Ovary (tissue), 10 donors: ENCODE measurements at places on chromosomes 1 and 21.

DNA sequence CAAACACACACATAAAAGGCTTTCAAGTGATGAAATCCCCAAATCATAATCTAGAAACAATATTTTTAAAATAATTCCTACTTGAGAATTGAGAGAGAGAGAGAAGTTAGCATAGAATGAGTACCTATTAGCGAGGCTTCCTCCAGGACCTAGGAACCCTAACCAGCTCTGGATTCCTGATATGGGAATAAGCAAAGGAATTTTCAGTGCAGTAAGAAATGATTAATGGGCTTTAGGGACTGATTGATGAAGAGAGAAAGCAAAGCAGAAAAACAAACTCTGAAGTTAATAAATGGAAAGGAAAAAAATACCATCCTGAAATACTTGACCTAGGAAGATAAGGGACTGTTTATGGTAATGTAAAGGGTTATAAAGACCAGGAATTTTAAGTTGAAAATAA lies 60.6 kb downstream of the WARS2 start:
- no peak overlapping the region for H3K27ac ChIP-seq
- H3K4me3 ChIP-seq, result no peak overlapping the region
- no peak for DNase-seq
- H3K27me3 ChIP-seq, result no peaks in the 10 kb centered on the region
- H3K36me3 ChIP-seq, result no peaks in the 10 kb centered on the region

DNA sequence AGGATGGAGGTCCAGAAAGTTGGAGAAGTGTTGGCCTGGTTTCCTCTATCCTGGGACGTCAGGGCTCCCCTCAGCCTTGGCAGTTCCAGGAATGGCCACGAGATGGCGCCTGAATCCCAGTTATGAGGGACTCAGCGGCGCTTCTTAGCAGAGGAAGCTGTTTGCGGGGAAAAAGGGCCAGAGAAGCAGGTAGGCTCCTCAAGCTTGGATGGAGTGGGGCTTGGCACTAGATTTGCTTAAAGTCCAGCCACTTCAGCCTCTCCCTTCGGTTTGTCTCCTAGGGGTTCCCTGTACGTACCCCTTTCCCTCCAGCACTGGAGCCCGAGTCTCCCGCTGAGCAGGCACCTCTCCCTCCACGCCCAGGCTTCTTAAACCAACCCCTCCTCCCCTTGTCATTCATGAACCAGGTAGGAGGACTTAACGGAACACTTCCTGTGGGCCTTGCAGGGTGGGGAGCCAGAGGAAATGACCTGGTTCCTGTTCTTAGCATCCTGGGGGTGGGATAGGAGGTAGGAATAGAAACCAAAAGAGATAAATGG lies 32.0 kb upstream of the TENT5B start:
- H3K4me3 ChIP-seq, result no peak overlapping the region
- no peaks in the 10 kb centered on the region for H3K36me3 ChIP-seq
- no peaks in the 10 kb centered on the region for H3K4me1 ChIP-seq

DNA sequence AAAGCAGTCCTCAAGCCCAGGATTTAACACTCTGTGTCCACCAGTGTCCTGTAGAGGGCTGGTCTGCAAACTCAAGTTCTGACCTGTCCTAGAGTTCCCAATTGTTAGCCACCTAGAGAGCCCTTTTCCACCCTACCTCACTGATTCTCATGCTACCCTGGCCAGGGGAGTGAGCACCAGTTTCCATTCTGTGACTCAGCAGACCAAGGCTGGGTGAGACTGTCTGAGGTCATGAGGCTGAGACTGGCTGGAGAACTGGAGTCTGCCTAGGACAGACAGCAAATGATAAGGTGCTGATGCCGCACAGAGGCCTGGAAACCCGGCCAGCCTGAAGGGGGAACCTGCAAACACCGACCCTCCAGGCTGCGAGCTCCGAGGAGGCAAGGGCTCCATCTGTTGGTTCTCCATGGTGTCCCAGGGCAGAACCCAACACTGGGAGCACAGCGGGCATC lies 13.7 kb downstream of the GLIS1 start:
- peaks cover 1% of the 10 kb centered on the region for H3K4me1 ChIP-seq
- no peak overlapping the region for H3K4me3 ChIP-seq
- no peaks in the 10 kb centered on the region for H3K27me3 ChIP-seq

- no peaks in the 10 kb centered on the region for H3K36me3 ChIP-seq
- DNase-seq, result peak; percentile 49
- no peak overlapping the region for H3K4me3 ChIP-seq
Measured at GRCh38 chr21:43333298-43334062, 93.5 kb downstream of the SIK1 start.

DNA sequence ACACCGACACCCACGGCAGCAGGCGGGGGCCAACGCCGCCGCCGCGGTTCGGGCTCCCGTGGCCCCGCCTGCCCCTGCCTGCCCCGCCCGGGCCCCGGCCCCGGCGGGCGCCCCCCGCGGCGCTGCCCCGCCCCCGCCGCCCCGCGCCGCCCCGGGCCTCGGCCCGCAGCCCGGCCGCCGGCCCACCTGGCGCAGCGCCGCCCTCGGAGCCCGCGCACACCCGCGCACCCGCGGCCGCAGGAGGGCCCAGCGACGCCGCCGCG lies at the start of gene WNT3A:
WNT3A (plus strand) TSS at position 213 of the 263 bp plus-strand sequence. CDS start 131 bp downstream, outside the sequence.
- H3K4me1 ChIP-seq, result no peaks in the 10 kb centered on the region
- H3K4me3 ChIP-seq, result no peak within 1 kb of the TSS
- DNase-seq, result no peak

DNA sequence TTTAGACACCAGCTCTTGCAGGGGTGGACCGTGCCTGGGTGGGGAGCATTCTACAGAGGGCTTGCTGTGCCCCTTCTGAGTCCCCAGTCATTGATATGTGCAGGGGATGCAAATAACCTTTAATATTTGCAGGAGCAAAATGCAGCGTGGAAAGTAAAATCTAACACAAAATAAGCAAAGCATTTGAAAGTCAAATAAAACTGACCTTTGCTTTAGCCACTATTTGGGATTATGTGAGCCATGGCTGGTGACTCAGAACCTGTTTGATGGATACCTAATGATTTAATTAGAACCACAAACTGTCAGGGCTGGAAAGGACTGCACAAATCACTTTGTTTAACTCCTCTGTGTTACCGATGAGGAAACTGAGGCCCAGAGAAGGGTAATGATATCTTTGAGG lies 377.5 kb downstream of the HHAT start:
- no peak overlapping the region for H3K27ac ChIP-seq
- no peaks in the 10 kb centered on the region for H3K27me3 ChIP-seq
- no peaks in the 10 kb centered on the region for H3K4me1 ChIP-seq
- no peak for DNase-seq
- H3K36me3 ChIP-seq, result no peaks in the 10 kb centered on the region
